ENCODE measurements at places on chromosomes 12 and 14.

- DNase-seq: no peak
Observed at GRCh38 chr14:49619730-49620129, 696 bp downstream of the RPL36AL start.

DNA sequence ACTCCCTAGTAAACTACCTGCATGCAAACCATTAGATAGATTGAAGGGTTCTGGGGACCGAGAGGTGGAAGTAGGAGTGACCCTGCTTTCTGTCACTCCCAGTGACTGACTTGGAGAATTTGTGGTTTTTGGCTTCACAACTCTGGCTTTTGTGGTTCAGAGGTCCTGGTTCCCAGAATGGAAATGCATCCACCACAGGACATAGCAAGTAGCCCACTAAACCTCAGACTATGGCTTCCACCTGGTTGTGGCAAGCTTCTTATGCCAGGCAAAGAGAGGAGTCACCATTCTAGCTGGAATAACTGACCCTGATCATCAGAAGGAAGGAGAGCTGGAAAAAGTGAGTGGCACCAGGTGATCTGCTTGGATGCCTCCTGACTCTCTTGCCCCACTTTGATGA, 162.4 kb upstream of the TMEM260 start:
- no peak for DNase-seq

DNA sequence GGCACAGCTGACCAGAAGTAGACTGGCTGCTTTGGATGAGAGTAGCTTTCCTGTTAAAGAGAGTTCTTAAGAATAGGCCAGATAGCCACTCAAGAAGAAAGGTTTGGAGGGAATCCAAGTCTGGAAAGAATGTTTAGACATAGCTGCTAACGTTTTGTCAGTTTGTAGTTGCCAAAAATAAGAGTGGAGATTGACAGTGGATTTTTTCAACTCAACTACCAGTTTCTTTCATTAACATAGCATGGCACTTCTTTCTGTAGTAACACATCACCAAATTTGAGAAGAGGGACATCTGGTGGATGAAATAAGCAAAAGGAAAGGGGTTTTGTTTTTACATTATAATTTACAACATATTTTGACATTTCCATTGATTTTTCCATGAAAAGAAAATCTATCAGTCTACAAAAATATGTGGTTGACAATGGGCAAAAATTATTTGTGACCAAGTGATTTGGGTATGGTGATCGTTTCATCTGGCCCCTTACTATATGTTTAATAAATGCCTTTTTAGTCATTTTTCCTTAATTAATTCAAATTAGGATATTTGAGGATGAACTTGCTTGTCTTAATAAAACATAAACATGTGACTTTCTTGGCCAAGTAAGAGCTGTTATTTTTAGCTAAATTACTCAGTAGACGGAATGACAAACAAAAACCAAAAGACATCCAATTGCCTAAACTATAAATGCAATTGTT, 71.1 kb downstream of the PTPRR start:
- no peak for DNase-seq

GRCh38 chr14:93302688-93303581, 29.9 kb downstream of the BTBD7 start:
- no peak for DNase-seq

DNA sequence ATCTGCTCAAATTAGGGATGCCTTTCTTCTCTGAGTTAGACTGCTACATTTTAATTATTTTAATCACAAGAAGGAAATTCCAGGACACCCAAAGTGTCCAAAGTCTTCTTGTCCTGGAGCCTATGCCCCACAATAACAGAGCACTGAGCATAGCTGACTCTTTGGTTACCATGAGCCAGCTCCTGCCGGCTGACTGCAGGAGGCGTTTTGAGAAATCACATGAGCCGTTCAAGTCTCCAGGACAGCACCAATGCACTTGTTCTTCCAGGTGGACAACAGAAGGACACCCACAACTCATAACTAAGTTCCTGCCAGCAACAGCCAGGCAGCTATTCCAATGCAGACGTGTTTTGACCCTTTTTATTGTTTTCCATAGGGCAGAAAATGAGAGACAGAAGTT, 46.0 kb upstream of the SRSF5 start:
- DNase-seq: no peak

- peak; percentile 29 for DNase-seq
Observed at GRCh38 chr12:106673141-106673540, 90.3 kb downstream of the RFX4 start.

DNA sequence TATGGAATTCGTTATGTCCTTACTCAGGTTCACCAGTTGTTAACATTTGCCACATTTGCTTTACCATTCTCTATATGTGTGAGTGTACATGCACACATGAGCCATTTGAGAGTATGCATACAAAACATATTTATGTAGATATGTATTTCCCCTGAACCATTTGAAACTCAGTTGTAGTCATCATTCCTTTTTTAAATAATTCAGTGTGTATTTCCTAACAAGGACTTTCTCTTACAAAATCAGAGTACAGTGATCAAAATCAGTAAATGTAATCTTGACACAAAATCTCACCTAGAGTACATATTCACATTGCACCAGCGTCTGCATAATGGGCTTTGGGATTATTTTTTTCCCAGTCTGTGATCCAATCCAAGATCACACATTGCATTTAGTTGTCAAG, 384.9 kb downstream of the DIO2 start:
- DNase-seq: no peak

DNA sequence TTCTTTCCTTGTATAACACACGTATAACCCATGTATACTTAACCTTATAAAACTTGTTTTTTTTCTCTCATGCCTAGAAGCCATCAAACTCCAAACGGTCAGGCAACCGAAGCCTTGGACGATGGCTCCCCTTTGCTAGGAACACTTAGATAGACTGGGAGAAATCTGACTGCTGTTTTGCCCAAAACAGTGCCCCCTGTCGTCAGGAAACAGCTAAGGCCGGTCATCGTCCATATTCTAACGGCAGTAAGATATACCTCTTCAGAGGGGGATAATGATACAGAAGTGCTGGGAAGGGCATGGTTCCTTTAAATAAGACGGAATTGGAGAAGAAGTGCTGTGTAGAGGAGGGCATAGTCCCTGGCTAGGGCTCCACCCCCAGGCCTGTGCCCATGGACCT, 130.5 kb downstream of the SLC41A2 start:
- no peak for DNase-seq

Measured in NCI-H1092 (cell line).